ENCODE measurements at places on chromosomes 3 and 15.

DNA sequence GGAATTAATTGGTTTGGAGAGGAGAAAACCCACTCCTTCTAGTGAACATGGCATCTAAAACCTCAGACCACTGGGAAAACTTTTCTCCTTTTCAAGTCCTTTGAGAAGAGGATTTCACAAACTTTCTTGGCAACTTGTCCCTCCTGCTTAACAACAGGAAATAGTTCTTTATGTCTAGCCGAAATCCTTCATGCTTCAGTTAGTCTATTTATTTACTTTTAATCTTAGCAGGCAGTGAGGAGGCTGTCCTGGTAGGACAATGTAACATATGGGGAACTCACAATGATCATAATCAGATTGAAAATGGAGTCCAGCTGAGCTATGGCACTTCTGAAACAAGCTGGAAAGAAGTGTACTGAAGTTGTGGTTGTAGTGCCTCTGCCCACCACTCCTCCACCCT, 50.6 kb downstream of the KY start:
- DNase-seq = no peak

DNA sequence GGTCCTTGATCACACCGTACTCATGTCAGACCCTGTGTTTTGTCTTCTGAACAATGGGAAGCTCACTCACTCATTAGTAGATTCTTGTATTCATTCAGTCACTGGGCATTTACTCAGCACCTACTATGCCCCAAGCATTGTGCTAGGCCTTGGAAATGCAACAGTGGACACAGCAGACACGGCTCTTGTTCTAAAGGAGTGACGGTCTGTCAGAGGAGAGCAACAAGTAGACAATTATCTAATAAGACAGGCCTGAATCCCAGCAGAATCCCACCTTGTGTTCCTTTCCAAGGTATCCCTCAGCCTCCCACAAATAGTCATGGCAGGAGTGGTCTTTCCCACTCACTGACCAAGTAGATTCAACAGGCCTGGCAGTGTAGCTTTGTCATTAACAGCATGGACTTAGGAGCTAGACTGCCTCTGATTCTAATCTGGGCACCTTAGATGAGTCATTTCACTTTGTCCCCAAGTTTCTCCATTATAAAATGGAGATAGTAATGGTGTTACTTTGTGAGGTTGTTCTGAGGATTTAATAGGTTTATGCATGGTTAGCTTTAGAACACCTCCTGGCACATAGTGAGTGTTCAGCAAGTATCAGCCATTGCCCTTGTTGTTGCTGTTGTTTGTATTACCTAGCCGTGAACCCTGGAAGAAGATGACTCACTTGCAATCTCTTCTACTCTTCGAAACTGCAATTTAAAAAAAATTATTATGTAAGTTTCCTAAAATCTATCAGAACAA, 69.1 kb downstream of the SSUH2 start:
- DNase-seq = no peak

GRCh38 chr3:159779883-159780282, 208.8 kb upstream of the IL12A start:
- DNase-seq = no peak

- no peak for DNase-seq
Measured at GRCh38 chr3:150871192-150871591, 34.0 kb downstream of the MINDY4B start.

DNA sequence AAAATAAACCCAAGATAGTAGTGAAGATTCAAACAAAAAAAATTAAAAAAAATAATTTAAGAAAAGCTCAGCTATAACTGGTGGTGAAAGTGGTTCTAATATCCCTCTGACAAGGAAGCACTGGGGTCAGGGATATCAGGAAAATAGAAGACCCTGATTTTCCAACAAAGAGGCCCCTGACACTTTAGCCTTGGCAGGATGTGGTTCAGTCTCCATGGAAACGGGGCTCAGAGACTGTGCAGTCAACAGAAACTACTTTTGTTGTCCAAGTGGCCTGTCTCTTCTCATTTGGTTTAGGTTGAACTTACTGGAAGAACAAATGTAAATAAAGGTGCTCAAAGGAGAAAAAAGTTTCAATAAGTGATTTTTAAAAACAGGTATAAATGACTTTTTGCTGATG, 27.2 kb downstream of the INTS14 start:
- DNase-seq = peak; percentile 29

DNA sequence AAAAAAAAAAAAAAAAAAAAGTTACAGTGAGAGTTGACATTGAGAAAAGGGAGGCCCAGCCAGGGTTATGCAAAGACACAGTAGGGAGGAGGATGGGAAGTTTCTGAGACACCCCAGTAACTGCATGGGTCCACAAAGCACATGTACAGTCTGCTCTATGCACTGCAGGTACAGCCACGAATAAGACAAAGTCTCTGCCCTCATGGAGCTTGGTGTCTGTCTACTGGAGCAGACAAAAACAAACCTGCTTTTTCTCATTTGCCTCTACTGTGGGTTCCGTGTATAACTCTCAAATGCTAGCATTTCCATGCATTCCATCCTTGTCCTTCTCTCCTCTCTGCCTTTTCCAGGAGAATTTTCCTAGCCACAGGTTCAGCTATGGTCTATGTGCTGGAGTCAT, 107.4 kb downstream of the UBE3A start:
- DNase-seq = no peak

Measured in ACHN (cell line).